ENCODE measurements at places on chromosomes 3 and 15. TPM values are rescaled to one million over a fixed set of nuclear protein-coding genes. Genes with fewer than 3 reads are reported as not detected.

GRCh38 chr3:59107856-59108815 is 58.3 kb upstream of the CFAP20DC start:
- DNase-seq = no peak

The GXYLT2 gene
- 4.7 TPM for total RNA-seq

DNA sequence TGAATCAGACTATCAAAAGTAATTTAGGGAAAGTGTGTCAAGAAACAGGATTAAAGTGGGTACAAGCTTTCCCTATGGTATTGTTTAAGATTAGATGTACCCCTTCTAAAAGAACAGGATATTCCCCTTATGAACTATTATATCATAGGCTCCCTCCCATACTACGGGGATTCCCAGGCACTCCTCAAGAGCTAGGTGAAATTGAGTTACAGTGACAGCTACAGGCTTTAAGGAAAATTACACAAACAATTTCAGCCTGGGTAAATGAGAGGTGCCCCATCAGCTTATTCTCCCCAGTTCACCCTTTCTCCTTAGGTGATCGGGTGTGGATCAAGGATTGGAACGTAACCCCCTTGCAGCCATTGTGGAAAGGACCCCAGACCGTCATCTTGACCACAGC is 240.8 kb upstream of the CNTN6 start:
- DNase-seq = no peak

- DNase-seq = no peak
Observed at GRCh38 chr3:172844428-172844827, 93.9 kb downstream of the ECT2 start.

DNA sequence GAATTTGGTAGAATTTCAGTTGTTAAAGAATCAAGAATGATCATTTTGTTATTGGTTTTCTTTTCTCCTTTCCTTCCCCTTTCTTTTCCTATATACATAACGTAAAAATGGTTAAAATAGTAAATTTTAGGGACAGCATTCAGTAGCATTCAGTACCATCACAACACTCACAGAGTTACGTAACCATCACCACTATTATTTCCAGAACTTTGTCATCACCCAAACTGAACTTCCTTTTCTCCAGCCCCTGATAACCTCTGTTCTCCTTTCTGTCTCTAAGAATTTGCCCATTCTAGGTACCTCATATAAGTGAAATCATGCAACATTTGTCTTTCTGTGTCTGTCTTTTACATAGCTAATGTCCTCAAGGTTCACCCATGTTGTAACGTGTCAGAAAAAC is 165.3 kb downstream of the AKAP13 start:
- DNase-seq = no peak

The CCDC66 gene
- 86.7 TPM for total RNA-seq

The GOLGA6B gene
- not detected for total RNA-seq

The GRIP2 gene
- 9.7 TPM for total RNA-seq

The FRMD5 gene
- 29.2 TPM for total RNA-seq

GRCh38 chr3:11273891-11274291 is 1.7 kb downstream of the ATG7 start:
- DNase-seq = no peak

Data from occipital lobe (tissue), 3 donors.